Osteoblast (primary cell): ENCODE measurements at places on chromosomes 3 and 15. TPM values are rescaled to one million over a fixed set of nuclear protein-coding genes. Genes with fewer than 3 reads are reported as not detected.
A peak's percentile ranks its signal among the peaks of the same experiment; 100 is the strongest.

DNA sequence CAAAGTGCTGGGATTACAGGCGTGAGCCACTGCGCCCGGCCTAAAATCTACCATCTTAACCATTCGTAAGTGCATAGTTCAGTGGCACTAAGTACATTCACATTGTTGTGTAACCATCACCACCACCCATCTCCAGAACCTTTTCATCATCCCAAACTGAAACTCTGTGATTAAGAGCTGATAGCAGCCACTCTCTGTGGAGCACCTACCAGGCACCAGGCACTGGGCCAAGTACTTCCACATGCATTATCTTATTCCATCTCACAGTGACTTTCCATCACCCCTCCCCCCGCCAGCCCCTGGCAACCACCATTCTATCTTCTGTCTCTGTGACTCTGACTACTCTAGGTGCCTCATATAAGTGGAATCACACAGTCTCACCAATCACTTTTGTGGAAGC is 2.3 kb upstream of the INSYN1 start:
- DNase-seq = no peak

GRCh38 chr3:69250014-69250413 is 127.6 kb upstream of the LMOD3 start:
- DNase-seq = no peak

DNA sequence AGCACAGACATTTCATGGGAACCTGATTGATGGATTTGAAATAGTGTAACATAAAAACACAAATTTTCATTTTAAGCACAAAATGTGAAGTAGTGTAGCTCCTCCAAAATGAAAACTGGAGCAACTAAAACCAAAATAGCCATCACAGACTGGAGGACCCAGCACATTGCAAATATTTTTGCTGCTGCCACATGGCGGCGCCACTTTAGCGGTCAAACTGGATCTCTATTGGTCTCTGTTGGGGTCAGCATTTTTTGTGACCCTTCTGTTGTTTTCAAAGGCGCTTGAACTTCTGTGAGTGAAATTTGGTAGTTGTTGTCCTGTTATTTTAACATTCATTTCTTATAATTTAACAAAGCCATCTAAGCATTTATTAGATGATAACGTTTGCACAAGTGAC is 259.9 kb downstream of the IL20RB start:
- DNase-seq = no peak

- DNase-seq = no peak
These were observed 108.4 kb upstream of the RASGRP1 start for GRCh38 chr15:38672814-38673670.

DNA sequence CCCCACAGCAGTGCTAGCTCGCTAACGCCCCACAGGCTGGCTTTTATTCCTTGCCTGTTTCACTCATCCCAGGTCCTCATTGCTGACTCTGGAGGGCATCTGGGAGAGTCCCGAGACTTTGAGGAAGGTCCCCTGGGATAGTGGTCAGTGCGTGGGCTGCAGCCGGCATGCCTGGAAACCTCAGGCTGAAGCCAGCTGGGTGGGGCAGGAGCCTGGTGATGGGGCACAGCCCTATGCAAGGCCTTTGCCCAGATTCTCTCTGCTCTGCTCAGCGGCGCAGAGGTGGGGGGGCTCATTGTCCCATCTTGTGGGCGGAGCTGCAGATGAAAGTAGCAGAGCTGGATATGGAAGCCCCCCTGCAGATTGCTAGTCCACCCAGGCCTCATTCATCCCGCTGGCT is 55.7 kb upstream of the SMAD6 start:
- DNase-seq = peak; percentile 97

DNA sequence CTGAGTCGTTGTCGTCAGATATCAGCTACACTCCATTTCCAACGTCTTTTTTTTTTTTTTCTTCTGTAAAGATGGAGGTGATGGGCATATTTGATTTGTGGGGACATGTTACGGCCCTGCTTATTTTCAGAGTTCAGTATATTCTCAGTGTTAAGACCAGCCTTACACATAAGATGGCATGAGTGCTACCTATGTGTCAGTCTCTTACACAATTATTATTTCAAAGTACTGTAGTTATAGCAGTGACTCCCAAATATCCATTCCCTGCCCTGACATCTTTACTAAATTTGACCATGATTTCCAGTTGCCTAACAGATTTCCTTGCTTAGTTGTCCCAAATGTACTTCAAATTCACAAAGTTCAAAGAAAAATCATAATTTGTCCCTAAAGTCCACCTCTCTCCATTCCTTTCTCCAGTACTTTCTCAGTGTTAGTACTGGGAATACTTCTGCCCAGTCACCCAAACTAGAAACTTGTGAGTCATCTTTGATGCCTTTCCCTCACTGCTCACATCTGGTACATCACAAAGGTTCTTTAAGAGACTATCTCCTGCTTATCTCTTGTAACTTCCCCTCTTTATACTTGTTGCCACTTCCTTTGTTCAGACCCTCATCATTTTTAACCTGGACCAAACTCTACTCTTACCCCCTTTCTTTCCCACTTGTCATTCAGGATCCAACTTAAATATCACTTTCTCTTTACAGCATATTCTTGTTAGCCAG is 67.0 kb downstream of the ZNF609 start:
- DNase-seq = peak; percentile 80

GRCh38 chr3:71998995-71999673 is 214.2 kb upstream of the PROK2 start:
- peak; percentile 88 for DNase-seq

DNA sequence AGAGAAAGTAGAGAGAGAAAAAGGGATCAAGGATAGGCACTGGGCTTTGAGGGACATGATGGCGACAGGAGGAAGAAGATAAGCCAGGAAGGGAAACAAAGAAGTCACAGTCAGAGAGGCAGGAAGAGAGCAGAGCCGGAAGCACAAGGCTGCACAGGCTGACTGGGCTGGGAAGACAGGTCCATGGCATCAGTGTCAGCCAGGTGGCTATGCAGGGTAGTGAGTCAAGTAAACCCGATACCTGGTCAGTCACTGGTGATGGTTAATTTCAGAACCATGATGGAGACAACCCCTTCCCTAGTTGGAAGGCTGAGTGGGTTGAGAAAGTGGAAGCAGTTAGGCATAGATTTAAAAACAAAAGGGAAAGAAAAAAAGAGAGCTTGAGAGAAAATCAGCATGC is 203.8 kb downstream of the EPHB1 start:
- no peak for DNase-seq

GRCh38 chr15:78415284-78415683 is 22.7 kb upstream of the IREB2 start:
- DNase-seq = peak; percentile 71

- no peak for DNase-seq
These were observed 2.9 kb upstream of the UQCRC1 start for GRCh38 chr3:48612309-48612708.

DNA sequence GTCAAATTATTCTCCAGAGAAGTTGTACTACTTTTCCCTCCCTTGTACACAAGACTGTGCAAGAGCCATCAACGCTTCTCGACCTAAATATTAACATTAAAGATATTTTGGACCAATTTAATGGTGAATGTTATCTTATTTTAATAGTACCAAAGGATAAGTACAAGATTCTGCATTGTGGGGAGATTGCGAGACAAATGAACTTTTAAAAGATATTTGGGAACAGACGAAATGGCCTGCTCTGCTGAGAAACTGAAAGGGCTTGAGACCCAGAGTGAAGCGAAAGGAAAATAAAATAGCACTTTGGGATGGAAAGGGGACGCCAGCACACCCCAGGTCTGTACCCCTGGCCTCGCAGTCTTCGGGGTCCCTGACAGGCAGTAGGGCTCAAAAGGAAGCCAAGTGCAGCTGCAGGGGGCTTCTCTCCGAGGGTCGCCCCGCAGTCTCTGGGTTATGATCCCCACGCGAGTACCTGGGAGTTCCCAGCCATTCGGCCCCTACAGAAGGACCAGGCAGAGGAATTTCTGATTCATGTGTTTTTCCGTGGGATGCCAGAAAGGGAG is 97.6 kb upstream of the VGLL3 start:
- peak; percentile 82 for DNase-seq

DNA sequence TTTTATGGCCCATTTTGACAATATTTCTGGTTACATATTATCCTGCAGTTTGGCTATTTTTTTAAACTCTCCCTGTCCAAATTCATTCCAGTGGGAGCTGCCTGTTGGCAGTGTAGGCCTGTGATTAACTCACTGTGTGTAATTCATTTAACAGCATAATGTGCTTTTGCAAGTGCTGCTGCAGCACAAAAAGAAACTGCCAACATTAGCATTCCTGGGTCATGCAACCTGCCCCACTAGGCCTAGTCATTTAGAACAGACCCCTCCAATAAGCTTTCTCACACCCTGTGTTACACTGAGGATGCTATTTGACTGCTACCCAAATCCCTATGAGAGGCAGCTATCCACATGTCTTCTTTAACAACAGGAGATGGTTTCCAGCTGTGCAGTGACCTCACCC is 251.2 kb upstream of the UBE2E2 start:
- no peak for DNase-seq

- no peak for DNase-seq
These were observed 30.1 kb upstream of the ATP8B4 start for GRCh38 chr15:50149090-50149489.

DNA sequence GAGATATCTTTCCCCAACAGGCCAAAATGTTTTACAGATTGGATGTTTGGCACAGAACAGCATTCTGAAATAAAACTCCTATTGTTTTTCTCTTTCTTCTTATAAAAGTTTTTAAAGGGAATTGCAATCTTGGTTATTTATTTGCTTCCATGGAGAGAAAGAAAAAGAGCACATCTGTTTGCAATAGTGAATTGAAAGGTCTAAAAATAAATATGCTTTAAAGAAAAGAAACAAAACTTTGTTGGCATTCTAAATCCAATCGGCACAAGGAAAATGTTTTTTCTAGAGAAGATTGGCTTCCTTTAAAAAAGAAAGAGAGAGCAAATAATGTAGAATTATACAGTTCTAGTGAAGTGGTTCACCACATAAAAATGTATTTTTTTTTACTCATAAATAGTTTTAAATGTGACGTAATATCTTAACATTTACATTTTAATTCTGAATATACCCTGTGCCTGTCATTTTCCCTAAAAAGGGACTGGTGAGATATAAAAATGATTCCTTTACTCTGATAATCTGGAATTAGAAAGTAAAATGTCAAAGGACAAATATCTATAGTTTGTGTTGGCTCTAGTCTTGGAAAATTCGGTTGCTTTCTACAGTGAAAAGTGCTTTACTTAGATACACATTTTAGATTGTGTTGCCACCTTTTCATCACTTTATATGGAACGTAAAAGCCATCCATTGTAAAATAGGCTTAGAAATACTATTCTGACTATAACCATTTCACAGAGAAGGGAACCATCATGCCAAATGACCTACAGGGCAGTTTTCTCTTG is 257.4 kb upstream of the CBLB start:
- no peak for DNase-seq

- DNase-seq = no peak
These were observed 1.2 kb upstream of the TCAIM start for GRCh38 chr3:44337248-44337785.

DNA sequence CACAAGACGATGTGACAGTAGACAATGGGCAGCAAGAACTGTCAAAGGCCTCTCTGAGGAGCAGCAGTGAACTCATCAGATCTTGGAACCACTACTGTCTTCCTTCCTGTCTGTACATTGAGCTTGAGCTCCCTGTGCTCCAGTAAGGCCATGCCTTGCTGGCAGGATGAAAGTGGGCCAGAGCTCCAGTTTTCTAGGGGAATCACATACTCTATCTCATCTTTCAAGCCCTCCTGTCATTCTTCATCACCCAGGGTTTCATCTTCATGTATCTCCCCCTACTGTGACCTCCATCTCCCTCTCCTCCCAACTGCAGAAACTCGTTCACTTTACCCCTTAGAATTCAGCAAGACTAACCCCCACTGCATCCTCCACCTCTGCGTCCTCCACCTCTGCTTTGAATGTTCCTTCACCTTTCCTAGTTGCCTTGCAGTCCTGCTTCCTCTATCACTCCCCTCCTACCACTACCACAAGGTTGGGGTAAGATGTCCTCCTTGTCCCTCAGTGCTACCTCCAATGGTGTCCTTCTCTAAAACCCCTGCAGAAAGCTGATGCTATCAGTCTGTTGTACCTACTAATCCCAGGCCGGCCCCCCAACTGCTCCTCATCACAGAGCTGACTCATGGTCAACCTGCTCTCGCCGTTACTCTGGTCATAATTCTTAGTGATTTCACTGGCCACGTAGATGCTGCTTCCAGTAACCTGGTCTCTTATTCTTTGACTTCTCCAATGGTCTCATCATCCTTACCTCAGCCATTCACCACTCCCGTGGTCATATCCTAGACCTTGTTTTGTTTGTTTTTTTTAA is 22.3 kb downstream of the NKIRAS1 start:
- DNase-seq = no peak

DNA sequence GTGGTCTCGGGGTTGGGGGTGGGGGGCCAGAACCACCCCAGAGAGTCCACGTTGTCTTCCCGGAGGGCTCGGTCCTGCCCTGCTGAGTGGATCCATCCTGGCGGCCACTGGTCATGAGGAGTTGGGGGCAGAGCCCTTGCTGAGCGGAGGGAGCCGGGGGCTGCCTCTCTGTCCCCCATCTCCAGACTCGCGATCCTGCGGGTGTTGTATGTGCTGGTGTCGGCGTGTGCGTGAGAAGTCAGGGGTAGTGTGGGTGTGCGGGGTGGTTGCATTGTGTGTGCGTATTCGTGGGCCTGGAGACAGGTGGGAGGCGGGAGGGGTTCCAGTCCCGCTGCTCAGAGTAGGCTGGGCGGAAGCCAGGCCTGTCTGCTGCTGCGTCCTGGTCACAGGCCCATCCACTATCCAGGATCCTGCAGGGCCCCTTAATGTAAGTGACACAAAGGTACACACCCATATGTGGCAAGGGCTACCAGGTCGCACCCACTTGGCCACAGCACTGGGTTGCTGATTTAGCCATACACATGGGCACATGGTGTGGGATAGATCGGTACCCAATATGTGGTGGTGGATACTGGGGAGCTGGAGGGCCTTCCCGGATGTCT is 30.7 kb downstream of the NBEAL2 start:
- no peak for DNase-seq

DNA sequence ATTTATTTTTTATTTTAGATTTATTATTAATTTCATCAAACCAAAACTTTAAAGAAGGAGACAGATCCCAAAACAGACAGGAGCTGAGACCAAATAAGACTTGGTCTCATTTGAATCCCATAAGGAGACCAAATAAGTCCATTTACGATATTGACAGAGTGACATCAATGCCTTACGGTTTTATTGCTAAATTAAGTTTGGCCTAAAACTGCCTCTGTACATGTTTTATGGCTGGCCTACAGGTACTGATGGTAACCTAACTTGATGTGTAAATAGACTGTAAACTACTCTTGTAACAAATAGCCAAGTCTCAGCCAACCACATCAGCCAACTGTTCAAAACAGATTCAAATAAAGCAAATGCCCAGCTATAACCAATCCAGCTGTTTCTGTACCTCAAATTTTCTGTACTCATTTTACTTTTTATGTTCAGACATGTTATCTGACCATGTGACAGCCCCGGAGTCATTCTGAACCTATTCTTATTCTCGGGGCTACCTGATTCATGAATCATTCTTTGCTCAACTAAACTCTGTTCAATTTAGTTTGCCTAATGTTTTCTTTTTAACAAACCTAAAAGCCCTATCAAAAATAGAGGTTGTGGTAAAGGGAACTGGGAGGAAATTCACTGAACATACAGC is 89.4 kb upstream of the CDAN1 start:
- no peak for DNase-seq

Gene NME9
- total RNA-seq = not detected in 2 replicates

Gene CATSPER2
- 1.1 and 3.8 TPM in 2 replicates for total RNA-seq

Gene CHRNA5
- total RNA-seq = 0.29 and 0.36 TPM in 2 replicates

Gene GPR62
- under 0.01 TPM in 1 of 2 replicates, not detected in the other for total RNA-seq

Gene RTP1
- total RNA-seq = not detected in 2 replicates

Gene FMN1
- 9.0 and 11.2 TPM in 2 replicates for total RNA-seq

Gene CFAP44
- total RNA-seq = 5.6 and 5.8 TPM in 2 replicates

Gene ECE2
- not detected in 2 replicates for total RNA-seq

Gene NBEAL2
- 2.1 and 4.3 TPM in 2 replicates for total RNA-seq

Gene NR1I2
- total RNA-seq = 0.36 TPM in 1 of 2 replicates, not detected in the other

Gene OXNAD1
- 11.2 and 11.9 TPM in 2 replicates for total RNA-seq

Gene MORC1
- not detected in 2 replicates for total RNA-seq

Gene GP9
- total RNA-seq = not detected in 2 replicates

Gene MITF
- total RNA-seq = 11.6 and 16.2 TPM in 2 replicates
